Stimulated activated CD8-positive, alpha-beta memory T cell treated with anti-CD3 and anti-CD28 coated beads, Interleukin-4, amount 100 ng/mL, for 4 hours (primary cell): ENCODE measurements at places on chromosomes 11 and 22.

DNA sequence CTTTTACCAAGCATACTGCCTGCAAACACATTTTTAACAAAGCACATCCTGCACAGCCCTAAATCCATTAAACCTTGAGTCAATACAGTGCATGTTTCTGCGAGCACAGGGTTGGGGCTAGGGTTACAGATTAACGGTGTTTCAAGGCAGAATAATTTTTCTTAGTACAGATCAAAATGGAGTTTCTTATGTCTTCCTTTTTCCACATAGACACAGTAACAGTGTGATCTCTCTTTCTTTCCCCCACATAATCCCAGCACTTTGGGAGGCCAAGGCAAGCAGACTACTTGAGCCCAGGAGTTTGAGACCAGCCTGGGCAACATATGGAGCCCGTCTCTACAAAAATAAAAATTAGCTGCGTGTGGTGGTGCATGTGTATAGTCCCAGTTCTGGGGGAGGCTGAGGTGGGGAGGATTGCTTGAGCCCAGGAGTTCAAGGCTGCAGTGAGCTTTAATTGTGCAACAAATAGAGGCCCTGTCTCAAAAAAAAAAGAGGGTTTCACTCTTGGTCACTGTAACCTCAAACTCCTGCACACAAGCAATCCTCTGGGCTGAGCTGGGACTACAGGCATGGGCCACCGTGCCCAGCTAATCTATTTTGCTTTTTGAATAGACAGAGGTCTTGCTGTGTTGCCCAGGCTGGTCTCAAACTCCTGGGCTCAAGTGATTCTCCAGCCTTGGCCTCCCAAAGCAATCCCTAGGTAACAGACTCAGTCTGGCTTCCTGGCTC is 19.7 kb upstream of the SLC3A2 start:
- no peak for DNase-seq

DNA sequence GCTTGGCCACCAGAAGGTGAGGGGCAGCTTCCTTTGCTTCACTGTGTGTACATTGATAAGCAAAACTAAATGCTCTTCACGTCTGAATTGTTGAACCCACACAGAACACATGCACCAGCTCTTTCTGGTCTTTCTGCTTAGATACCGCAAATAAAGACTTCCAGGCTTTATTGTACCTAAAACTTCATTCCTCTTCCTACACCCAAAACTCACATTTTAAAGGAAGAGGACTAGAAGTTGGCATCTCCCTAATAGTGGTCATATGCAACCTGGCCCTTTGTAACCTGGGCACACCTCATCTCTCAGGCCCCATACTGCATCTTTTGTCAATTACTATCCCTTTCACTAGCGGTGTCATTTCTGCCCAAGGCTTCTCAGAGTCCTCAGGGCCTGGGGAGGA is 5.9 kb downstream of the SLC17A6 start:
- no peak for DNase-seq

- no peak for DNase-seq
Measured at GRCh38 chr11:66467034-66467659, 442 bp downstream of the PELI3 start.

- no peak for DNase-seq
Measured at GRCh38 chr11:121929581-121929980, 186.4 kb downstream of the BLID start.

GRCh38 chr11:65437436-65438227 is 15.0 kb downstream of the NEAT1 start:
- DNase-seq = no peak

DNA sequence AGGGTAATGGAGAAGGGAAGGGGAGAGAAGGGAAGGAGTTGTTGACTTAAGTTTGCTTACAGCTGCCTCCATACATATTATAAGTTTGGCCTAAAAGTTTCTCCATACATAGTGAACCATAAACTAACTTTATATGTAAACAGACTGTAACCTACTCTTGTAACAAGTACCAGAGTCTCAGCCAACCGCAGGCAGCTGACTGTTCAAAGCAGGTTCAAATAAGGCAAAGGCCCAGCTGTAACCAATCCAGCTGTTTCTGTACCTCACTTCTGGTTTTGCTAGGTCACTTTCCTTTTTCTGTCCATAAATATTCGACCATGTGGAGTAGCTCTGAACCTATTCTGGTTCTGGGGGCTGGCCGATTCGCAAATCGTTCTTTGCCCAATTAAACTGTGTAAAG is 591.2 kb downstream of the INSC start:
- DNase-seq = no peak

DNA sequence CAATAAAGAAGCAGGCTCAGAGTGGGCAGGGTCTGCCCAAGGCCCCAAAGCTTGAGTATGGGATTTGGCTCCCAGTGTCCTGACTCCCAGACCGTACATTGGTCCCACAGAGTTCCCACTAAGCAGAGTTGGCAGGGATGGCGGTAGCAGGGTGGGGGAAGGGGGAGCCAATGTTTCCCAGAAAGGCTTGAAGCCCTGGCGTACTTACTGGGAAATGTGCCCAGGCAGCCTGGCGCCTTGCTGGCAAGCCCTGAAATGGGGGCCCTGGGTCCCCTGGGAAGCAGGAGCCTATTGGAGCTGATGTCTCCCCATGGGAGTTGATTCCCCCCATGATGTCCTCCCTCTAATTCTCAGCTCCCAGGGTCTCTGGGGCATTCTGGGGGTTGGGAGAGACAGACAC is 9.3 kb downstream of the ARHGEF17 start:
- no peak for DNase-seq

GRCh38 chr11:45603946-45604682 is 61.3 kb downstream of the CHST1 start:
- no peak for DNase-seq

- DNase-seq = no peak
Measured at GRCh38 chr11:112334381-112334780, 73.7 kb upstream of the PLET1 start.

GRCh38 chr22:32618441-32619140 is 144.0 kb downstream of the FBXO7 start:
- no peak for DNase-seq

- no peak for DNase-seq
Measured at GRCh38 chr11:110468121-110468520, 38.4 kb downstream of the FDX1 start.

GRCh38 chr11:100731471-100731870 is 44.4 kb downstream of the ARHGAP42 start:
- DNase-seq = no peak

GRCh38 chr11:21877151-21877550 is 315.7 kb upstream of the ANO5 start:
- no peak for DNase-seq

DNA sequence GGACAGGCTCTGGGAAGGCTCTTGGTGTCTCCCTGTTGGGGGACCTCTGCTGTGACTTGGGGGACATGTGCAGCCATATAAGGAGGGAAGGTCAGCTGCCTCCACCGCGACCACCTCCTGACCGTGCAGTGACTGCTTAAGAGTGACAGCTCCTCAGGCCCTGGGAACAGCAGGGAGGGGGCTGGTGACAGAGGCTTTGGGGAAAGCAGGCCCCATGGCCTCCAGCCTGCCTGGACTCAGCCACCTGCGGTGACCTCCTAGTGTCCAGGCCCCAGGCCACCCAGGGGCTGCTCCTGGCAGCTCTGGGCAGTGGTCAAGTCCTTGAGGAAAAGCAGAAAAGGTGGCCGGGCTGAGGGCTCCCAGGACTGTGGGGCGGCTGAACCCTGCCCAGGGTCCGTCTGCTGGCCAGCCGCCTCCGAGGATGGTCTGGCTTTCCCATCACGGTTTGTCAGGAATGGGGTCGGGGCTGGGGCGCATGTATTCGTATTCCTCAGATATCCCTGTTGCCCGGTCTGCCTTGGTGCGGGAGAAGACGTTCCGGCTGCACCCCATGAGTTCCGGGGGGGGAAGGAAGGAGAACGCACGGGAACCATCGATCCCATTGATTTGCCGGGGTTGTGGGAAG is 96.8 kb downstream of the WNT7B start:
- DNase-seq = no peak

DNA sequence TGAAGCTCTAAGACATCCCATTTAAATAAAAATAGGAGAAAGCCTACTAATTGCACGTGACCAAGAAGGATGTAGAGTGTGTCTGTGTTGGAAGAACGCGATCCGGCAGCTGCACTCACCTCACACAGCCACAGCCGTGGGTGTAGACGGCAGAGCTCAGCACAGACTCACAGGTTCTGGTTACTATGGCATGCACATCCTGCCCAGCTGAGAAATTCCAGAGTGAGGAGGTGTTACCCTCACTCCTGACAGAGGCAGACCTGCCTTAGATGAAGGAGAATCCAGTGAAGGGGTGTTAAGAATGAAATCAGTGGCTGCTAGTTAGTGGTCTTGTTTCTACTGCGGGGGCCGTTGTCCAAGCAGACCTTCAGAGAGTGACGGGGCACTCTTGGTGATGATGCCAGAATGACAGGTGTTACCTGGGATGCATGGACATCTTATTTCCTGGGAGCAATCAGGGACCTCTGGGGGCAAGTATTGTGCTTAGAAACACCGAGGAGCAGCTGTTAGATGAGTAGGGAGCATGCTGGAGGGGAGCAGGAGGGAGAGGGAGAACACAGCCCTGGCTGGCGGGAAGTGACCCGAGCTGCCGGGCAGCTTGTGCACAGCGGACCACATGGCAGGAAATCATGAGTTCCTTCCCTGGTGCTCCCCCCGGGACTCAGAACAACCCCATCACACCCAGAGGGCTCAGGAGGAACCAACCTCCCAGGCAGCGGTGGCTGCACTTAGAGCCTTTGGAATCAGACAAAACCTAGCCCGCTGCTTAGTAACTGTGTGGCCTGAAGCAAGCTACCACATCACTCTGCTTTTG is 12.3 kb downstream of the KCNJ5 start:
- no peak for DNase-seq

DNA sequence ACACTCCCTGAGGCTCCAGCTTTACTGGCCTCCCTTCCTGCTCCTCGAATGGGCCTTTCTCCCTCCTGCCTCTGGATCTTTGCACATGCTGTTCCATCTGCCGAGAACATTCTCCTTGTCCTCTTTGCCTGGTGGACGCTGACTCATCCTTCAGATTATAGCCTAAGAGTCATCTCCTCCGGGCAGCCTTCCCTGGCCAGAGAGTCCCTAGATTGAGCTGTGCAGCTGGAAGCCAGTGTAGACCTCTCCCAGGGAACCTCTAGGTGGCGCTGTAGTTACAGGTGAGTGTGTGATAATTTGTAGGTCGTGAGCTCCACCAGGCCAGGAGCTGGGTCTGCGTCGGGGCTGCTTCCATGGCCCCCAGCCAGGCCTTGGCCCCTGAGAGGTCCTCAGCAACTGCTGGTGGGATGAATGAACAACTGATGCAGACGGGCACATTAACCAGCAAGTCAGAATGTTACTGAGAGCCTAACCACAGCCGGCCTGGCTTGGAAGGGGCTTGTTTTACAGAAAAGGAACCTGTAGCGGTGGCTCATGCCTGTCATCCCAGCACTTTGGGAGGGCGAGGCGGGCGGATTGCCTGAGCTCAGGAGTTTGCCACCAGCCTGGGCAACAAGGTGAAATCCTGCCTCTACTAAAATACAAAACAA is 8.7 kb downstream of the PNPLA5 start:
- DNase-seq = peak; percentile 4

DNA sequence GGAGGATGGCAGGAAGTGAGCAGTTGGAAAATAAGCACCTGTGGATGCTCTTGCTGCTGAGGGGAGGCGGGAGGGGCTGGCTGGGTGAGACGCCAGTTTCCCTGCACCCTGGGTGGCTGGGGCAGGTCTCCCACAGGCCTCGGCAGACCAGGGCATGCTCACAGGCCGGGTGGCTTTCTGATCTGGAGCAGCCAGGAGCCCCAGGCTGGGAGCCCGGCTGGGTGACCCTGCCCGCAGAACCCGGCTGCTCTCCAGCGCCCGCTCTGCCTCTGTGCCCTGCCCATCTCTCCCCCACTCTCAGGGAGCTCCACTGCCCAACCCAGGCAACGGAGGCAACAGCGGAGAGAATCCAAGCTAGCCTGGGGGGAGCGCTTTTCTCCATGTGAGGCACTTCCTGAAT is 24.6 kb downstream of the DCPS start:
- no peak for DNase-seq

GRCh38 chr11:12838463-12839123 is 164.4 kb downstream of the TEAD1 start:
- no peak for DNase-seq
